ENCODE measurements at places on chromosomes 5 and 9.
A peak's percentile ranks its signal among the peaks of the same experiment; 100 is the strongest.

- DNase-seq: no peak
Observed at GRCh38 chr9:136025481-136025880, 64.3 kb upstream of the UBAC1 start.

- DNase-seq: no peak
Observed at GRCh38 chr9:70438341-70438928, 24.0 kb upstream of the KLF9 start.

DNA sequence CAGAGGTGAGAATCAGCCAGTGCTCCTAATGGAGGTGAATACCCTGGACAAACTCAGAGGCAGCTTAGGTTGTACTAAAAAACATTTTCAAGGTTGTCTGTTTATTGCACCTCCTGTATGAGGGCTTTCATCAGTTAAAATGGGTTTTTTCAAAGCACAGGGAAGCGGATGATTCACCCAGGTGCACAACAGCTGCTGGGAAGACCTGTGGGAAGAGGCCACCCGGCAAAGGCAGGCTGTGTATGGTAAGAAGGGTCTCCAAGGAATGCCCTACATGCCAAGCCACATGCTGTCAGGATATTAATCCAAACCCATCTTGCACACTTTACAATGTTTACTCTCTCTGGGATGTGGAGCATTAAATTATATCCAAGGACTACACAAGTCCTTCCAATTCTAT is 14.7 kb downstream of the SIL1 start:
- DNase-seq: no peak

DNA sequence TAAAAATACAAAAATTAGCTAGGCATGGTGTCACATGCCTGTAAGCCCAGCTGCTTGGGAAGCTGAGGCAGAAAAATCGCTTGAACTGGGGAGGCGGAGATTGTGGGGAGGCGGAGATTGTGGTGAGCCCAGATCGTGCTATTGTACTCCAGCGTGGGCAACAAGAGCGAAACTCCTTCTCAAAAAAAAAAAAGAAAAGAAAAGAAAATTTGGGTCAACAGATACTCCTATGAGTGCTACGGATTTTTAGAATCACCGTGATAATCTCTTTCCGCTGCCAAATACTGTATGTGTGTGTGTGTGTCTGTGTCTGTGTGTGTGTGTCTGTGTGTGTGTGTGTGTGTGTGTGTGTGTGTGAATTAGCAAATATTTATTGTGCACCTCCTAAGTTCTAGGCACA is 64.4 kb downstream of the ARRDC3 start:
- peak; percentile 39 for DNase-seq

- DNase-seq: no peak
Observed at GRCh38 chr5:52814352-52815148, 26.8 kb downstream of the ITGA1 start.

DNA sequence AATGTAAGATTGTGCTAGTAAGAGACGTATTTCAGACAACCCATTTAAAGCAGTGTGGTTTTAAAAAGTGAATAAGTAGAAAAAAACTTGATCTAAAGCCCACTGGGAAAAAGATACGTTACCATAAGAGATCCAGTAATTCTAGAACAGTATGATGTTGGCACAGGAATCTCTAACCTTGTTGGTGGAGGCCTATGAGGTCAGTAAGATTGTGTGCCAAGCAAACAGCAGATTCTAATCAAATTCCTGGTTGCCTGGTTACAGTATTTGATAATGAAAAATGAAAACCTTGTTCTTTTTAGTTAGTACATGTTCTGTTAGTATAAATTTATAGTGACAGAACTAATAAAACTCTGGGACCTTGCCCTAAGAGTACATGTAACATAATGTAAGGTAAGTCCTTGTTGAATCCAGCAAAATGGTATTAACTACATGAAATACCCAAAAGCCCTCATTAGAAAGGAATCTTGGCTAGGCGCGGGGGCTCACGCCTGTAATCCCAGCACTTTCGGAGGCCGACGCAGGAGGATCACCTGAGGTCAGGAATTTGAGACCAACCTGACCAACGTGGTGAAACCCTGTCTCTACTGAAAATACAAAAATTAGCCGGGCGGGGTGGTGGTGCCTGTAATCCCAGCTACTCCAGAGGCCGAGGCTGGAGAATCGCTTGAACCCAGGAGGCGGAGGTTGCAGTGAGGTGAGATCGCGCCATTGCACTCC is 33.2 kb upstream of the DMXL1 start:
- no peak for DNase-seq

DNA sequence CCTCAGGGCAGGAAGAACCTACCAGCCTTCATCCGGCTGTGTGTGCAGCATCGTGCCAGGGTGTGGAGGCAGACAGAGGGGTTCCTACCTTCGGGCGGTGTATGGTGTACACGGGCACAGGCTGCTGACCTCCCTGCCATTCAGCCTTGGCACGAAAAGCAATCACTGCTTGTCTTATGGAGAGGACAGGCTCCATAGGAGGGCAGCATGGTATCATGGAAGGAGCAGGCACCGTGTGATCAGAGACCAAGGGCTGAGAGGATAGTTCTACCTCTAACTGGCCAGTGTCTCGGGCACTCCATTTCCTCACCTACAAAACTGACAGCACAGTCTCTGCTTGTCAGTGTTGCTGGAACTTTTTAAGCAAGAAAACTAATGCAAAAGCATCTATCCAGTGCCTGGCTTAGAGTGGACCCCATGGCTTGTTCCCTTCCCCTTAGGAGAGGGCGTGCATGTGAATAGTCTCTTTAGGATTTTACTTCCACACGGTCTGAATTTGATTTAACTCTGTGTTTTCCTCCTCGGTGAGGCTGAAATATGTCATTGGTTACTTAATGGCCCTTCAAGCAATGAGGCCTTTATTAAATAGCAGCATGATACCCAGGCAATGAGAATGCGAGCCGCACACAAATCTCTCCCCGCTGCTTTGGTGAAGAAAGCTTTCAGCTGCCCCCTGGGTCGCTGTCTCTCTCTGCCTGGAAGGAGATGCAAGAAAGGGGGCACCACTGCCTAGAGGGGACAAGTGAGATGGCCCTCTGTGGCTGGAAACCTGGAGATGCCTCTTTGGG is 22.2 kb downstream of the TTLL11 start:
- DNase-seq: no peak

DNA sequence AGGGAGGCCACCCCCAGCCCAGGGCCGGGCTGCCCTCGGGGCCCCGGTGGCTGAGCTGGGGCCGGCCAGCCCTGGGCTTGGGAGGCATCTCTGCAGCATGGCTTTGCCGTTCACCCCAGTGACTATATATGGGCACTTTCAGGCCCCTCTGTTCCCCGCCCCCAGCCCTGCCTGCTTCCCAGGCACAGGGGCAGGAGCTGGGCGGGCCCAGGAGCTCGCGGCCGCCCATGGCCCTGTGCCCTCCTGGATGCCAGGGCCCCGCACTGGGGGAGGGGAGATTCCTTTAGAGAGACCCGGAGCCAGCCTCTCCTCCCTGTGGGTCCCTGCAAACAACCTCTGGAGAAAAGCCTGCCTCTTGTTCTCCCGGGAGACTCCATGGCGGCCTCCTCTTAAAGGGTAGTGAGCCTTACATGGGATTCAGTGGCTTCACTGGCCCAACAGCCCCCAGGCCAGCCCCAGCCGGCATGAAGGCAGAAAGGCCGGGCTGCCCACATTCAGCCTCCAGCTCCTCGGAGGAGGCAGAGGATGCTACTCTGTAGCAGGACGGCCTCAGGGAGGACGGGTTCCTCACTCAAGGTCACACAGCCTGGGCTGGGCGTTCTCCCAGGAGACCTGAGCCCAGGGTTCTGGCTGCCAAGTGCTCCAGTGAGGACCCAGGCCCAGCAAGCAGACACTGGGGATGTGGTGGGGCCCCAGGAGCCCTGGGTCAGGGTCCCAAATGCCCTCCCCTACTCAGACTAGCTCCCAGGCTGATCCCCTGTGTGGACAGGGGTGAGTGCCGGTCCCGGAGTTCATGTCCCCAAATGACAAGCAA is 4.1 kb downstream of the NACC2 start:
- no peak for DNase-seq

DNA sequence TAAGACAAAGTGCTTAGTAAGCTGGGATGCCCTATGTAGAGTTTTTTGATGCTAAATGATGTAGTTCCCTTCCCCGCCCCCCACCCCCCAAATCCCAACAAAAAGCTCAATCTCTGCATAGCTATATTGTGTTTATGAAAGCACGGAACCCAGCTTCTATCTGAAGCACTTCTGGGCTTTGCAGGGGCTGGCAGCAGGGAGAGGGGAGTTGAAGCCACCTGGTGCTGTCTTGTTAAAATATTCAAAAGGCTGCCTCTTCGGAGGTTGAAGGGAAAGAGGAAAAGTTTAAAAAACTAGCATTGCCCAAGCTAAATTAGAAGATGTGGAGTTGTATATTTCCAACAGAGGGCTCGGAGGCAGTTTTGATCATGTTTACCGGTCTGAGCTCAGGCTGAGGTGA is 5.0 kb upstream of the TNC start:
- no peak for DNase-seq

GRCh38 chr5:72468606-72469005 is 38.6 kb downstream of the ZNF366 start:
- no peak for DNase-seq

GRCh38 chr9:109923806-109924205 is 143.8 kb downstream of the PALM2AKAP2 start:
- DNase-seq: no peak

DNA sequence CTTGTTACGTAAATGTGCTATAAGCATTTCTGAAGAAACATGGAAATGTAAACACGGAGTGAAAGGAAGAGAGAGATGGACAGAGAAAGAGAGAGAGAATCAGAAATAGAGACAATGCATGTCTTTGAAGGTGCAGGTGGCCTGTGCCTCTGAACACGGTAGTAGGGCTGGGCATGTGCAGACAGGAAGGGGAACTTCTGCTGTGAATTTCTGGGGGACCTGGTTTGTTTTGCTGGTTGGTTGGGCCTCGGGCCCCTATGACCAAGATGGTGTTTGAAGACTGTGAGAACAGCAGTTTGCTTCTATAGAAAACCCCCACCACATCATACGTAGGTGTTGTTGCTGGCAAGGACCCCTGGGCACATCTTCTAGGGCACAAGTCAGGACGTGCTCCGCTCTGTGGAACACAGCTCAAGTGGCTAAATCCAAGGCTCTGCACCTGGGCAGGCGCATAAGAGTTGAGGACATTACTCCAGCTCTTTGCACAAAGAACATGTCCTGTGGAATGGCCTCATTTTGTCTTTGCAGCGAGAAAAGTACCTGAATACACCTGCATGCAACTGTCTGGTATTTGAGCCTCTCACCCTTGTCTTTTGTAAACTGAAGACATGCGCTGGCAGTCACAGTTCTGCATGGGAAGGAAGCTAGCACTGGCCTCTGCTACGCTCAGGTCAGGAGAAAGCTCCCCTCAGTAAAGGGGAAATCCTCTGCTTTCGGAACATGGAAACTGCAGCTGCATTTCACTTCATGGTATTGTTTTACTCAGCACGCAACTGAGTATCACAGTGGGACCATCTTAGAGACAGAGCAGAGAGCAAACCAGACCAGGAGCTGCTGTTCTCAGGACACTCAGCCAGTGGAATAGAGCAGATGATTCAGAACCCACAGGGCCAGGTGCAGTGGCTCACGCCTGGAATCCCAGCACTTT is 2.7 kb downstream of the OR2V2 start:
- no peak for DNase-seq

- DNase-seq: no peak
Observed at GRCh38 chr5:87074934-87075541, 192.6 kb upstream of the RASA1 start.

GRCh38 chr5:132773601-132774355 is 3.3 kb downstream of the SEPTIN8 start:
- DNase-seq: no peak

- DNase-seq: no peak
Observed at GRCh38 chr5:176466245-176466871, 18.2 kb downstream of the FAF2 start.

DNA sequence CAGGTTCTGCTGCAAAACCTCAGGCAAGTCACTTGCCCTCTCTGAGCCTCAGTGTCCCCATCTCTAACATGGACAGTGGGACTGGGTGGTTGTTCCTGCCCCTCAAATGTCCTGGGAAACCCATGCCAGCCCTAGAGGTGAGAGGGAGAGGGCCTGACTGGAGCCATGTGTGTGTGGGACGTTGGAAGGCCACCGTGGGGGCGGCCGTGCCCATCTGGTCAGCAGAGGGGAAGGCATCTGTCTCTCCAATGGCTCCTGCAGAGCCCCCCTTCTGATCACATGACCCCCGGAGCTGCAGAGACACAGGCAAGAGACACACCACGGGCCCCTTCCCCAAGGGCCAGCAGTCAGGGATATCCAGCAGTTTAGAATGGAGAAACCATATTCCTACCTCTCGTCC is 1.7 kb downstream of the DNM1 start:
- no peak for DNase-seq

- no peak for DNase-seq
Observed at GRCh38 chr5:13248253-13248652, 696.2 kb downstream of the DNAH5 start.

DNA sequence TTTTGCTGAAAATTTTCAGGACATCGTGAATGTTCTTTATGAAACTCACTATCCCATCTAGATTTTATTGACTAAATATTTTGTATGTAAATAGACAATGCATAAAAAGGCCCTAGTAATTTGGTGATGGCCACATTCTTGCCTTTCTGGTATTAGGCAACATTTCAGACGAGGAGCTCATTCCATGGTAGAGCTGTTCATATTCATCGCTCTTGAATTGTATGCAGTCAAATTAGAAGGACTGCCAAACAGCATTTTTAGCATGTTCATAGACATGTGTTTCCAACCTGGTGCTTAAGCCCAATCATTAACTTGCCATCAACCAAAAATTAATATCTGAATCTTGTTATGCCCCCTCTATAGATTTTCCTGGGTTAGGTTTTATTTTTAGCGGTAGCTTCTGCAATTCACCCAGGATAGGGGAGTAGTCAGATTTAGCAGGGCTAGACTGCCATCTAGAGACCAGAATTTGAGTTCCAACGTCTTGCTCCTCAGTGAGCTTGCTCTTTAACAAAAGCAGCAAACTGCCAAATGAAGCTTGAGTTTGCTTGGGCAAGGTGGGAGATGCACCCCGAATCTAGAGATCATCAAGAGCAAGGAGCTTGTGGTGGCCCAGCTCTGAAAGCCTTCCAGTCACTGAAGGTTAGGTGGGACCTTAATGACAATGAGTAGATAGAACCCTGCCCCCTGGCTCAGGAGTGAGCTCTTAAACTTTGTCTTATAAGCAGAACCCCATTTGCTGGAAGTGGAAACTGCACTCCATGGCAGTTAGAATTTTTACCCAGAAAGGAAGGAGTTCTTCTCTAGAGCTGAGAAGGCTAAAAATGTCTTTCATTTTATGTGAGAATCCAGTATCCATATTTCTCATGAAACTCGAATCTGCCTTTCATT is 456.2 kb downstream of the RASEF start:
- peak; percentile 4 for DNase-seq

DNA sequence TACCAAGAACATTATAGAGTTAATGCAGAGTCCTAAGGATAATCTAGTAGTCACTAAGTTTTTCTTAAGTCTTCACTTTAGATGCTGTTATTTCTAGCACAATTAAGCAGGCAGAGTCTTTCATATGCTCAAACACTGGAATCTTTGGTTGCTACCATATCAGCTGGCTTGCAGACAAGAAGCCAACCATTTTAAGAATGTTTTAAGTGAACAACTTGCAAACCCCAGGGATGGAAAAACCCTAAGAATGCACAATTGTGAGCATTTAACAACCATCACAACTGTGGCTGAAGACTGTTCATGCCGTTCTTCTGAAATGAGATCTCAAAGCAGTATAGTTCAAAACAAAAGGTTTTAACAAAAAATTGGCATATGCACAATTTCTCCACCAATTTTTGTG is 55.1 kb downstream of the CSNK1A1 start:
- DNase-seq: no peak

Data from activated naive CD8-positive, alpha-beta T cell treated with anti-CD3 and anti-CD28 coated beads, Interleukin-2, amount 50 U/mL, for 24 hours (primary cell).